Hematopoietic multipotent progenitor cell treated with erythropoietin and hydrocortisone succinate and interleukin-3 and kit ligand, for 6 days (in vitro differentiated cells): ENCODE measurements at places on chromosomes 6 and 20.

DNA sequence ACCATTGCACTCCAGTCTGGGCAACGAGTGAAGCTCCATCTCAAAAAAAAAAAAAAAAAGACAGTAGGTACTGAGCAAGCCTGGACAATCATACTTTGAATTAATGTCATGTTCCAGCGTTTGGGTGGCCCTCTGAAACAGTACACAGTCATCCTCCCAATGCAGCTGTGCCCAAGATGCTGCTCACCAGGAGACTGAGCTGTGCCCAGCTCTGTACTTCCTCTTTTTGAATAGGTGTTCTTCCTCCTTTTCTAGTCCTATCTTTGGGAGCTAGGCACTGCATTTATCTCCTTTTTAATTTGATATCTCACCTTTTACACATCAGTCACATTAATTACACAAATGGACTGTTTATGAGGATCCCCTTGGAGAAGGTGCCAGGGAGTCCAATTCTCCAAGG lies 101.5 kb downstream of the RPP40 start:
- peak; percentile 43 for DNase-seq

- DNase-seq: no peak
Measured at GRCh38 chr6:18579166-18579565, 192.0 kb downstream of the RNF144B start.

DNA sequence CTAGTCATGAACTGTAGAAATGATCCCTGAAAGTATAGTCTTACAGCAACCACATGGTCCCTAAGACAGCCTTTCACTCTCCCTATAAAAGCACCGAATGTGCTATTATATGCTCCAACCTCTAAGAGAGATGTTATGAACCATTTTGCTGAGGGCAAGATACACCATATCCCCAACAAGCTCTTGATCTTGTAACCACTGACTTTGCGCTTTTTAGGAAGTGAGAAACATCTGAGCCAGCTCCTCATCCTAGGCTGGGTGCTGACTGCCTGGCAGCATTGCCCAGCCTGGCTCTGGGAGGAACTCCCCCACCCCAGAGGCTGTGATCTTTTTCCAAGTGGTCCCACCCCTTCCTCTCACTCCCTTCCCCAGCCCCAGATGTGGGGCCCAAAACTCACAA lies 3.1 kb upstream of the EMILIN3 start:
- no peak for DNase-seq

- no peak for DNase-seq
Measured at GRCh38 chr6:112237595-112237994, 16.8 kb downstream of the LAMA4 start.

- no peak for DNase-seq
Measured at GRCh38 chr20:49259799-49260198, 18.1 kb downstream of the ZNFX1 start.

- DNase-seq: no peak
Measured at GRCh38 chr6:37679539-37680476, 17.9 kb downstream of the MDGA1 start.

- DNase-seq: no peak
Measured at GRCh38 chr6:3584606-3585005, 127.8 kb upstream of the SLC22A23 start.

- DNase-seq: no peak
Measured at GRCh38 chr6:117989086-117989485, 82.0 kb downstream of the SLC35F1 start.

DNA sequence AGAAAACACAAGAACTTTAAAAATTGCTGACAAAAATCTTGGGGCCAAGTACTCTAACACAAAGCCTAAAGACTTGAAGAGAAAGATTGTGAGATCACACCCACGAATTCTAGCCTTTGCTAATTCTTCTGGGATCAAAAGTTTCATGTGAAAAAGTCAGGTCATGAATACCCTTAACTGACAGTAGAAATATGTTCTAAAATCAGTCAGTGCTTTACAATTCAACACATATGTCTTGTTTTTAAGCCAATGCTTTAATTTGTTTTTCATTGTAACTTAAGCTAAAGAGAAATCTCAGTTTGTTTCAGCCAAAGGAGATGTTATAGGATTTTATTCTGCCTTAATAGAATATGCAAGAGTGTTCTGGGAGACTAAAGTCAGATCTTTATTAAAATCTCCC lies 78.2 kb upstream of the PLEKHG1 start:
- no peak for DNase-seq

- peak; percentile 14 for DNase-seq
Measured at GRCh38 chr6:46734867-46735719, at the start of gene PLA2G7. Gene PLA2G7, minus strand, starts transcription at chr6:46735375. Its CDS starts 12,484 bp downstream, at chr6:46722891.

- no peak for DNase-seq
Measured at GRCh38 chr6:92582211-92582610, 837.1 kb downstream of the EPHA7 start.

- DNase-seq: no peak
Measured at GRCh38 chr6:12715437-12715836, 1.1 kb upstream of the PHACTR1 start.

- DNase-seq: no peak
Measured at GRCh38 chr6:167663784-167664443, 162.8 kb upstream of the AFDN start.

GRCh38 chr6:29665942-29666825 lies 9.3 kb downstream of the MOG start:
- DNase-seq: no peak

GRCh38 chr20:58216334-58216733 lies 12.1 kb downstream of the ANKRD60 start:
- DNase-seq: no peak

DNA sequence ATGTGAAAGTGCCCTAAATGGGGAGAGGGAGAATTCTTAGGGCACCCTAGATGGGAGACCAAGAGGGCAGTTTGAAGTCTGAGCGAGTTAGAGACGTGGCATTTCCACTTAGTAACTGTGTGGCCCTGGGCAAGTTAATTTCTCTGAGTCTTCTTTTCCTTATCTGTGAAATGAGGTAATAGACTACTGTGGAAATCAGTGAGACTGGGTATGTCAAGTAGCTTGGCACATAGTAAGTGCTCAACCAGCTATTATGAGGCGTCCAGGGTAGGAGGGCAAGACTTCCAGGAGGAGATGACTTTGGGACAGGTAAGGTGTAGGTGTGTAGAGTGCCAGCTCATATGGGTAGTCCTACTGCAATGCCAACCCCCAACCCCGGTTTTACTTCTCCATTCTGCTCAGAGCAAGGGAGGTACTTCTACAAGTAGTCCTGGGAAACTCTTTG lies 770 bp downstream of the KIF3B start:
- peak; percentile 29 for DNase-seq

DNA sequence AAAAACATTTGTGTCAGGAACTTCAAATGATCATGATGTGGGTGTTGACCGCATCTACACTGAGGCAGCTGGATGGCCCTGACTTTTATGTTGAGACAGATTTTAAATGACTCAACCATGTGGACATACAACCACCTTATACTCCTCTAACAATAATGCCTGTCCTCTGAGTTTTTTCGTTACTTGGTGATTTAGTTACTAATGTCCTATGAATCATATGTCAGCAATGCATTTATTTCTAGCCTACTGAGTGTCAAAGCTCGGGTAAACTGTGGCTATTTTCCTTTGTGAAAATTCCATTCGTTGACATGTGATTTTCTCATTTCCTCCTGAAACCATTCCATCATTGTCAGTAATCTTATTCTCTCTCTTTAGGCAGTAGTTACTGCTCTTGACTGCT lies 38.9 kb upstream of the NKX2-4 start:
- no peak for DNase-seq

DNA sequence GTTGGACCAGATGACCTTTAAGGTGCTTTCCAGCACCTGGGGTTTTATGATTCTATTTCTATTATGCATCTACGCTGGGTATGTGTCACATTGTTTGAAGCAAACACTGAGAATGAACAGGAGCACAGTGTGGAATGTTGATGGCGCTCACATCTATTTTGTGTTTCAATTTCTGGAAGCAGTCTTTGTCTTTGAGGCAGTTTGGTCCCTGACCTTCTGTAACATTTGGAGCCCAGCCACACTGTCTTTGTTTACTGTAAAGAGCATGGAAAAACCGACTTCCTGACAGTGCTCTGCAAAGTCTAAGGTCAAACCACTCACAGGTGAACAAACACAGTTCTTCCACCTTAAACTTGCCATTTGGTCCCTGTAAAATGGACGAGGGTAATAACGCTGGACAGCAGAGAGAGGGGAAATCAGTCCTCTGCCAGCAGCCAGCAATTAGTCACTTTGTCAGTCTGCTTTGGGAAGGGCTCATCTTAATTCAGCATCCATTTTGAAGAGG lies 155.5 kb downstream of the PRL start:
- no peak for DNase-seq

DNA sequence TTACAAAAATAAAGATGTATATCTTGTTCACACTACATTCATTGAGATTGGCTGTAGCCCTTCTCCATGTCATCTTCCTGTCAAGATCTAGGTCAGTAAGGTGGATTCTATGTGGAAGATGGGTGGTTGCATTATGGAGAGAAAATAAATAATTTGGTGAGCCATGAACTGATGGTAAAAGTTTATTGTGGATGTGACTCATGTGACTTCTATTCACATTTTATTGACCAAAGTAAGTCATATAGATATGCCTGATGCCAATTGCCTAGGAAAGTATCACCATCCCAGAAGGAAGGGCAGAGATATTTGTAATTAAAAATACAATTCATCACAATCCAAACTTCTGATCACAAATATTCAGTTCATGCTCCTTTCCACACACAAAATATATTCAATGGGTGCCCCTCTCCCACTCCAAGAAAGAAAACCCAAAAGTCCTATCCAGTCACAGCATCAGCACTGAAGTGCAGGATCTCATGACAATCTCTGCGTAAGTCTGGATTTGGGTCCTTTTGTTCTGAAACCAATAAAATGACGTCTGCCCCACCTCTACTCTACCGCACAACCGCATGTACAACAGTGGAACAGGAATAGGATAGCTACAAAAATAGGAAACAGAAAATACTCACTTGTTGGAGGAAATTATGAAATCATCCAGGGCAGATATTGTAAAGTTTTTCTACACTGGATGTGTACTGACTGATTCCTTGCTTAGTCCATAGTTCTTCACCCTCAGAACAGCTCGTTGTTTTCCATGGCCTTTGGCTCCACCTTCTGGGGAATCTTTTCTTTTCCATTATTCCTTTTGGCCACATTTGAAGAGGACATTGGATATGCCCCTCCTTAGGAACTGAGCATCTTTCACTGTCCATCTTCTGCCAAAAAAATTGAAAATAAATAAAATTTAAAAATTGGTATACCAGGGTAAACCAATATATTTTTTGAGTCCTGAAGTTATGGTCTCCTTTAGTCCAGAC lies 16.1 kb upstream of the SLC17A3 start:
- peak; percentile 52 for DNase-seq

DNA sequence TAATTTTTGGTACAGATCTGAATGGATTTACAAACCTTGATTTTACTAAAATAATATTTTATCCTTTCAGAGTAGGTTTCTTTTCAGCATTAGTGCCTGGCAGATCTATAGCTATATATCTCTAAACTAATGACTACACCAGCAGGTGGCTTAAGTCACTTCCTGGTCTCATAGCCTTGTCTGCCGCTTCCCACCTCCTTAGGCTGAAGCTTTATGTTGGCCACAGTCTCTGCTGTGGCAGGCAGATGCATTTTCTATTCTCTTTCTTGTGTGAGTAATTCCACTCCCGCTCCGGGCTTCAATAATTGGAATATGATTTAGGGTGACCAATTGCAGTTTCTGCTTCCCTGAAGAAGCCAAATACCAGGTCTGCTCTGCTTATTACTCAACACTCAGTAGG lies 226.8 kb upstream of the HS3ST5 start:
- no peak for DNase-seq

- no peak for DNase-seq
Measured at GRCh38 chr6:154624038-154624599, 109.1 kb upstream of the SCAF8 start.

- no peak for DNase-seq
Measured at GRCh38 chr6:114100215-114100994, 129.5 kb upstream of the HDAC2 start.

DNA sequence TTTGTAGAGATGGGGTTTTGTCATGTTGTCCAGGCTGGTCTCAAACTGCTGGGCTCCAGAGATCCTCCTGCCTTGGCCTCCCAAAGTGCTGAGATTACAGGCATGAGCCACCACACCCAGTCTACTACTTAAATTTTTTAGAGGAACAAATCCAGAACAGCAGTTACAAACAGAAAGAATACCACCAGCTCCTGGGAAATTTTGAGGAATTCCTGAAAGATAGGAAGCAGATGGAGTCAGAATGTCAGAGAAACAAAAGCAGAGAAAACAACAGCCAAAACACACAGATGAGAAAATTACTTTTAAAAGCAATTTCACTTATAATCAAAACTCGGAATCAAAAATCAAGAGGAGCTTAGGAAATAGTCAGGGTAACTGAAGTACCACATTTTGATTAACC lies 543.3 kb upstream of the MARCKS start:
- no peak for DNase-seq

GRCh38 chr6:110428153-110428552 lies 12.8 kb upstream of the DDO start:
- no peak for DNase-seq

DNA sequence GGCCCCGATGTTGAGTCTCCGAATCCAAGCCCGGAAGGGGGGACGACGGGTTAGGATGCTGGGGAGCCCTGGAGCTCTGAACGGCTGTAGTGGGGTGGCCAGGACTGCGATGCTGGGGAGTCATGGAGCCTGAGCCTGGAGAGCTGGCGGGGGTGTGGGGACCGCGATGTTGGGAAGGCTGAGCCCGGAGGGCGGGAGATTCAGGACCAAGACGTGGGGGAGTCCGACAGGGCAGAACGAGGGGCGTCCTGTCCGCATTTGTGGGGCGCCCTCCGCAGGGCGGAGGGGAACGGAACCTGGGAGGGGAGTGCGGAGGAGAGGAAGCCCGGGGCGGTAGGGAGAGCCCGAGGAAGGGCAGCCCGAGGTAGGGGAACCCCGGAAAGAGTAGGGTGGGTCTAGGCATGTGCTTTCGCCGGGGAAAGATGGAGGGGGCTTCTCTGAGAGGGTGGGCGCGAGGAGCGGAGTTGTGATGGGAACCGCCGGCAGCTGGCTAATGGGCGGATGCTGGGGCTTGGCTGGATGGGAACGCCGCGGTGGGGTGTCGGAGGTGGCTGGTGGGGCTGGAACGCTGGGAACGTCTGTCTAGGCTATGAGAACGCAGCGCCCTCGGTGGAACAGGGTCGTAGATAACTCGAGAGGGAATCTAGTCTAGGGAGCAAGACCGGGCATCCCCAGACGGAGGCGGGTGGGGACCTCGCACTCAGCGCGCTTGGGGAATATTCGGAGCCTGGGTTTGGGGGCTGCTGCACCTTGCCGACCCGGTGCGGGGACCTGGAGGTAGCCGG lies 684 bp downstream of the PAQR8 start:
- DNase-seq: peak; percentile 52

DNA sequence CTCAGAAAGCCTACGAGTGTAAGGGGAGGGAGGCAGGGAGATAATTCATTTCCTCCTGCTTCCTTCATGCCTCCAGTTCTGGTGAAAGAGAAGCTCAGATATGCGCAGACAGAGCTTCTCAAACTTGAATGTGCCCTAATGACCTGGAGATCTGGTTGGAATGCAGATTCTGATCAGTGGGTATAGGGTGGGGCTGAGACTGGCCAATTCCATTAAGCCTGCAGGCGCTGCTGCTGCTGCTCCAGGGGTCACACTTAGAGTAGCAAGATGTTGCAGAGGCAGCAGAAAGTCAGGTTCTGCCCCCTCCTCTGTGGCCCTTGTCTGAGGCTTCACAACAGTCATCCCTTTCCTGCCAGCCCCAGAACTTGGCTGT lies 161.0 kb downstream of the DHX35 start:
- DNase-seq: no peak
